ENCODE measurements at places on chromosomes 16 and 17. TPM values are rescaled to one million over a fixed set of nuclear protein-coding genes. Genes with fewer than 3 reads are reported as not detected.

TRAP1 gene
- 100 TPM for total RNA-seq

ABCC11 gene
- not detected for total RNA-seq

NPIPA5 gene
- 3.9 TPM for total RNA-seq

DNA sequence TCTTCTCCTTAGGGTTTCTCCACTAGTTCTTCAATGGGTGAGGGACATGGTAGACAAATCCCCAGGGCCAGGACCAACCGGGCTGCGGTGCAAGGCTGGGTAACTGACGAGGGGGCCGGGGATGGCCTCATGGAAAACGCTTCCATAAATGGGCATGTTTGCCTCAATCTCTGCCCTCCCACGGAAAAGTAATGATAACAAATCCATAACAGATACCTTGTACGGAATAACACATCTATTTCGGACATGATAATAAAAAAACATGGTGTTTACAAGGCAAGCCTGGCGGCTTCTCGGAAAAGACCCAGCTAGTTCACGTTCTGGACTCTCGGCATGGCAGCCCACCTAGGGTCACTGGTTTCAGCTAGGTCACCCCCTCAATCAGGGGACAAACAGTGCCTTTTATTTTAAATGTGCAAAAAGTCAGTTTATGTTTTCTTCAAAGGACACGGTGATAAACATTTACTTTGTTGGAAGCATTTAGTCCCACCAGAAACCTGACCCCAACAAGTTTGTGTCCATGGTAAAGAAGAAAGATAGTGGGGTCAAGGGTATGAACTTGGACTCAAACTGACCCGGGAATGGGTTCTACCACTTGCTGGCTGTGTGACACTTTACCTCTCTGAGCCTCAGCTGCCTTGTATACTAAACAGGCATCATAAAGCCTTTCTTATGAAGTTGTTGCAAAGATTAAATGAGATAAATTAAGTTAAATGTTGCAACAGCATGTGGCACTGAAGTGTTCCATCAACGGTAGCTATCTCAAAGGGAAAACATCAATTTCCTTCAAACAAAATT, 1.7 kb downstream of the MYH11 start:
- peak overlapping the region; percentile 47 for H3K4me3 ChIP-seq
- no peak for DNase-seq

Measured in ovary (tissue), 10 donors.